Colonic mucosa (tissue), 4 donors: ENCODE measurements at places on chromosomes 3 and 15. TPM values are rescaled to one million over a fixed set of nuclear protein-coding genes. Genes with fewer than 3 reads are reported as not detected.

GRCh38 chr15:85005746-85006145 lies 24.1 kb downstream of the PDE8A start:
- no peak for DNase-seq
- H3K4me3 ChIP-seq: no peak overlapping the region
- H3K4me1 ChIP-seq: peaks cover 34% of the 10 kb centered on the region
- H3K36me3 ChIP-seq: no peaks in the 10 kb centered on the region
- H3K27ac ChIP-seq: no peak overlapping the region

Gene GOLGA8T
- total RNA-seq: 0.16 TPM

DNA sequence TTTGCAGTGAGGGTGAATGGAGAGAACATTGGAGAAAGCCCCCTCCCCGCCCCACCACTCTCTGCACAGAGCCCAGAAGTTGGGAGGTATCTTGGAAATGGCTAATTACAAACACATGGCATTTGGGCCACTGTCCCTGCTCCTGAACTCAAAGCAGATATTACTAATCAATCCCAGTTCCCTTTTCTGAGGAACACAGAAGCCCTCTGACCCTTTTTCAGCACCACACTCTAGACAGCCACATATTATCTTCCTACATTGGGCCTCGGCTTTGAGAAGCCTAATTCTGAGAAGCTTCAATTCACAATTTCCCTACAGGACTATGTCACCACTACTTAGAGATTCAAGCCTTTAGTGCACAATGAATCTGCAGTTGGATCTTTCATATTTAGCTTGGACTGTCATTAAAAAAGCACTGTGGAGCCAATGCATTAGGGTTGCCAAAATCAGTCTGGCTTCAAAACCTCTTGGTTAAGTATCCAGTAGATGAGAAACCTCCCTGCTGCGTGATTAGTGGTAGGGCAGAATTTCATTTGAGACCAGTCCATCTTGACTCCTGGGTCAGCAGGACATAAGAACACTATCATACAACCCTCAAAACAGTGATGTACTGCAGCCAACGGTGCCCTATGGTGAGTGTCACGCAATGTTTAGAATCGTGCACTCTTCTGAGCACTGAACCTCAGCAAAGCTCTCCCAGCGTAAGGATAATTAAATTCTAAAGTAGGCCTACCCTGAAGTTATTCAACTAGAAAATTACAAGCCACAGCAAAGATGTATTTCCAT lies 26.1 kb downstream of the MGLL start:
- no peak overlapping the region for H3K4me3 ChIP-seq
- H3K4me1 ChIP-seq: no peaks in the 10 kb centered on the region
- H3K27ac ChIP-seq: no peak overlapping the region
- DNase-seq: no peak
- peaks cover 3% of the 10 kb centered on the region for H3K36me3 ChIP-seq
- H3K27me3 ChIP-seq: no peaks in the 10 kb centered on the region

Gene XCR1
- 0.05 TPM for total RNA-seq

Gene PARP15
- 1.1 TPM for total RNA-seq

Gene GOLGA6B
- not detected for total RNA-seq
